ENCODE measurements at places on chromosomes 2 and 18. TPM values are rescaled to one million over a fixed set of nuclear protein-coding genes. Genes with fewer than 3 reads are reported as not detected.

Gene ITGB1BP1
- total RNA-seq, result 29.1 TPM

GRCh38 chr2:167264380-167264779 is 376.1 kb downstream of the XIRP2 start:
- peak; percentile 68 for DNase-seq

GRCh38 chr18:9328776-9329175 is 5.8 kb upstream of the TWSG1 start:
- DNase-seq, result no peak

DNA sequence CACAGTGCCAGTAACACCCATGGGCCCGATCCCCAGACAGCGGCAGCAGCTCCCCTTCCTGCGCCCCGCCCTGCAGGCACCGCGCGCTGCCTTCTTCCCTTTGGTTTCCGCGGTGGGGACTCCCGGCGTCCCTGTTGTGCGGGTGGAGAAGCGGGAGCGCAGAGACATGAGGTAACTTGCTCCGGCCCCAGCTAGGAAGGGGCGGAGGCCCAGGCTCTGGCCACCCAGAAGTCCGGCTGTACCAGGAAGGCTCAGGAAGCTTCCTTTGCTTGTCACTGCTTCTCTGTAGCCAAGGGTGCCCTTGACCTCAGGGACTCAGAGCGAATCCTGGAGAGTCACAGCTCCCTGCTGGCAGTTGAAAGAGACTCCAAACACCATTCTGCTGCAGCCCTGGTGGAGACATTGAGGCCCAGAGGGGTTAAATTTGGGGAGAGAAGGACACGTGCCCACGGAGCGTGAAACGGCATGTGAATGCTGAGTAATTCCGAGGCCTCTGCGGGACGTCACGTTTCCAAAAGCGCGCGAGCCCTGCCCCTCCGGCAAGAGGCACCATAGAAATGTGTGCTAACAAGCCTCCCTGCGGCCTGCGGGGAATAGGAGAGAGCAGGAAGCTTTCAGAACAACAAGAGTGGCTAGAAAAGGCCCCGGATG is 6.7 kb upstream of the ADCY3 start:
- DNase-seq, result peak; percentile 77

Gene ERFE
- total RNA-seq, result 3.3 TPM

DNA sequence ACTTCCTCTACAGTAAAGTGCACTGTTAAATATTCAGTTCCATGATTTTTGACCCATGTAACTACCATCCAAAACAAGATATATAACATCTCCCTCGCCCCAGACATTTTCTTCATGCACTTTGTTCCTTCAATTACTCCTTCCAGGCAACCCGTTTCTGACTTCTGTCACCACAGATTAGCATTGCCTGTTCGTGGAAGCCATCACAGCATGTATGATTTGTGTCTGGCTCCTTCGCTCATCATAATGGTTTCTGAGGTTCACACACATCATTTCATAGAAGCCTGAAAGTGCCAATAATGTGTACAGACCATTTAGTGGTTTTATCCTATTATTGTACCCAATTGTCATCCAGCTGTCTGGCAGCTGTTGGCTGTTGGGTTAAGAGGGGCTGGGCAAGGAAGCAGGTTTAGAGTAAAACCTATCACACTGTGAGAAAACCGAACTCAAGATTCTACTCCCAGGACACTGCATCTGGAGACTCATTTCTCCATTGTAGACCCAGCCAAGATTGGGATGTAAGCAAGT is 16.1 kb downstream of the ARHGAP28 start:
- DNase-seq, result no peak

DNA sequence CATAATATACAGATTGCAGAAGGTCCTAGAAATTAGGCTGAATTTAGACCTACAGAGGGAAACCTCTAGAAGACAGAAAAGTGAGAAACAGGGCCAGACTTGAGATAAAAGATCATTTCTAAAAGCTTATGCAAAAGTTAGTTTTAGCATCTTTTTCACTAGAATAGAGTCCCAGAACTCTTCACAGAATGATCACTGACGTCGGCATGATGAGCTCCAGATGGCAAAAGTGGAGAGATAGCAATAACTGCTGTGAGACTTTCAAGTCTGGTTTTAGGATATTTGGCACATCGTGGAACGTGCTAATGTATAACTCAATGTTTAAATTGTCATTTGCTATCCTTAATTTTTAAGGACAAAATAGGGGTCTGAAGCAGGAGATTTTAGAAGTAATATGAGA is 1050.7 kb upstream of the CELF4 start:
- no peak for DNase-seq

DNA sequence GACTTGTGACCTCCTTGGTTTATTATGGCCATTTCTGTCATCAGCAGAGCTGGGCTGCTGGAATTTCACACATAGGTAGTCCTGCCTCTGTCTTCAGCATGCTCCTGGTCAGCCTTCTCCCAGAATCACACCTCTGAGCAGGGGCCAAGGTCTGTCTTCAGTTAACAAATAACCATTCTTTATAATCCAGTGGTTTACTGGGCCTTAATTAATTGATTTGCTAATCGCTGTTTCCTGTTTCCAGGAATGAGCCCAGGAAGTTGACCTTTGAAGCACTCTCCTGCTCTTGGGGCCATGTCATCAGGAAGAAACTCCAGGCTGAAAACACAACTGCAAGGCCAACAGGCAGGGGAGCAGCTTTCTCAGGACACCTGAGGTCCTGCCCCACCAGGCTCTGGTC is 278.5 kb downstream of the SRBD1 start:
- no peak for DNase-seq

DNA sequence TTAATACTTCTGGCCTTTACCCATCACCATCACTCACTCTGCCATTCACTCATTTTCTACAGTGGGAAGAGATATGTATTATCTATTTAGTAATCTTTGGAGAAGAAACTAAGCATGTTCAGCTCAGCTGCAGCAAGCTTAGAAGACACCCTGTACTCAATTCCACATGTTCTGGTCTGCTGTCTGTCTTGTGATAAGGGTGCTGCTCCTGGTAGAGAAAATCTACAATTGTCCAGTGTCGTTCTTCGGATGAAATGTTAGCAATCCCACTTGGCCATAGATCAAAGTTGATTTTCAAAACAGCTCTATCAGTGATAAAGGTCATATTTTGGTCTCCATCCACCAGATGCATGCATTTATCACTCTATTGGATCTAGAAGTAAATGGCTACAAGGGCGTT is 337.1 kb downstream of the LRRTM4 start:
- no peak for DNase-seq

Gene CCBE1
- 2.1 TPM for total RNA-seq

DNA sequence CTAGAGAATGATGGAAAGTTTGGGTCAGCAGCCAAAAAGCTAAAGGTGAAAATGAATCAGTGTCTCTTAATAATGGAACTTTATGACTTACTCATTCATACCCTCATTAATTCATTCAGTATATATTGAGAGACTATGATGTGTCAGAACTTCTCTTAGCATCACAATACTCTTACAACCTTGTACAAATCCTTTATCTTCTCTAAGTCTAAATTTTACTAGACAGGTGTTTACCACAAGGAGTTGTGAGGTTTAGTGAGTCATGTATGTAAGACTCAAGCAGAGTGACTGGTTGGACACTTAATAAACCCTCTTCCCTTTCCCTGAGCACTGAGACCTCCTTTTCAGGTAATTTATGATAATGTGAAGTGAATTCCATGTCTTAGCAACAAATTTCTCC is 129.6 kb downstream of the PPP1R1C start:
- DNase-seq, result no peak

DNA sequence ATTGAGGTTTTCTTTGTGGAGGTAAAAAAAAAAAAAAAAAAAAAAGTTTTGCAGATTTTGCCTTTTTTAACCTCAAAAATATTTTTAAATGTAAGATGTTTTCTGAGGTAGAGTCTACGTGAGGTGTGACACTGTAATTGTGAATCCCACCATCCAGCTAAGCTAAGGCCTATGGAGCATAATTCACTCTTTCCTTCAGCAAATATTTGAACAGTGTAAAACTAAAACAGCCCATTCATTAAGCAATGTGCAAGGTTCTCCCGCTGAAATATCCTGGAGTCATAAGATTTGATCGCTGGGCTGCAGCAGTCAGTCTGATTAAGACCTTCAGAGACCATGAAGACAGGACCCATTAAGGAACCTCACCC is 105.1 kb downstream of the HNRNPLL start:
- no peak for DNase-seq

Gene CYS1
- 0.04 TPM for total RNA-seq

GRCh38 chr2:211598238-211598637 is 940.4 kb downstream of the ERBB4 start:
- no peak for DNase-seq

DNA sequence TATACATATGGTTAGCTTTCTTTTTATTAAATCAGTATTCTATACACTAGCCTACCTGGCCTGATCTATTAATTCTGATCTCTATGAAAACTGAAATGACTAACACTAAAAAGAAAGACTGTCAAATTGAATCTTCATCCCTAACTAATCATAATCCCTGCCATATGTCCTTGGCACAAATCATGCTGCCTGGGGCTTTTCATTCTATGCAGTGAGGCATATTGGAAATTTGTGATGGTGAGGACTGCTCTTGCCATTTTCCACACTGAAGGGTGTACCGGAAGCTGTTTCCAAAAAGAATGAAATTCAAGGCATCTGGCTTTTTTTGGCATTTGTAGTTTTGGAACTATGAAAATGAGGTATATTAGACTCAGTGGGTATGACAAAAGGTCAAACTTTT is 39.7 kb downstream of the RAPGEF4 start:
- DNase-seq, result no peak

GRCh38 chr18:39721712-39722111 is 2156.1 kb upstream of the CELF4 start:
- no peak for DNase-seq

Gene GPR35
- 0.39 TPM for total RNA-seq

- no peak for DNase-seq
Observed at GRCh38 chr2:138503087-138503442, 1.5 kb downstream of the SPOPL start.

GRCh38 chr2:120735746-120736170 is at the start of gene GLI2:
Gene GLI2, plus strand, starts transcription at chr2:120735868. Its CDS starts 61,453 bp downstream, at chr2:120797321.
- peak; percentile 90 for DNase-seq

Gene ATOH8
- 0.62 TPM for total RNA-seq

Gene ARHGAP28
- total RNA-seq, result 9.6 TPM

GRCh38 chr2:237702441-237703391 is 75.3 kb downstream of the LRRFIP1 start:
- peak; percentile 80 for DNase-seq

- DNase-seq, result no peak
Observed at GRCh38 chr2:42172566-42172965, 3.4 kb downstream of the EML4 start.

Gene TUBB8B
- 3.6 TPM for total RNA-seq

- no peak for DNase-seq
Observed at GRCh38 chr2:206584323-206585116, 57.8 kb upstream of the FAM237A start.
